Subcutaneous preadipocyte (primary cell): ENCODE measurements at places on chromosomes 5 and 9. TPM values are rescaled to one million over a fixed set of nuclear protein-coding genes. Genes with fewer than 3 reads are reported as not detected.

IFNA13 gene
- not detected in 2 replicates for total RNA-seq

SLC1A3 gene
- 10.3 and 16.8 TPM in 2 replicates for total RNA-seq

NR2F1 gene
- 4.8 and 5.9 TPM in 2 replicates for total RNA-seq

GPR150 gene
- total RNA-seq, result 0.20 and 0.37 TPM in 2 replicates

SPIN1 gene
- 44.1 and 50.4 TPM in 2 replicates for total RNA-seq
